ENCODE measurements at places on chromosomes 3 and 15. TPM values are rescaled to one million over a fixed set of nuclear protein-coding genes. Genes with fewer than 3 reads are reported as not detected.
A peak's percentile ranks its signal among the peaks of the same experiment; 100 is the strongest.

The ACP3 gene
- total RNA-seq, result not detected

The TNFSF10 gene
- total RNA-seq, result 108 TPM

- no peak for DNase-seq
These were observed 452.1 kb upstream of the RASGRP1 start for GRCh38 chr15:39016706-39017105.

DNA sequence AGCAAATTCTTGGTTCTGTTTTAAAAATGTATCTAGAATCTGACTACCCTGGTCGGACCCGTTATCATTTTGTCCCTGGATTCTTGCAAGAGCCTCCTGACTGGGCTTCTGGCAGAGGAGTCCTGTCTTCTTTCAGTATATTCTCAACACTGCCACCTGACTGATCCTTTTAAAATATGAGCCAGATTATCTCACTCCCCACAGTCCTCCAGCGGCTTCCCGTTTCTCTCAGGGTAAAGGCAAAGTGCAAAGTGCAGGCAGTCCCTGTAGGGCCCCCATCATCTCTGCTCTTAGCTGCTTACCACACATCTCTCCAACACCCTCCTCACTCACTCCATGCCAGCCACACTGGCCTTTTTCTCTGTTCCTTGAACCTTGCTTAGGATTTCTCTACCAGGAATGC is 28.4 kb downstream of the CRTC3 start:
- DNase-seq, result no peak

DNA sequence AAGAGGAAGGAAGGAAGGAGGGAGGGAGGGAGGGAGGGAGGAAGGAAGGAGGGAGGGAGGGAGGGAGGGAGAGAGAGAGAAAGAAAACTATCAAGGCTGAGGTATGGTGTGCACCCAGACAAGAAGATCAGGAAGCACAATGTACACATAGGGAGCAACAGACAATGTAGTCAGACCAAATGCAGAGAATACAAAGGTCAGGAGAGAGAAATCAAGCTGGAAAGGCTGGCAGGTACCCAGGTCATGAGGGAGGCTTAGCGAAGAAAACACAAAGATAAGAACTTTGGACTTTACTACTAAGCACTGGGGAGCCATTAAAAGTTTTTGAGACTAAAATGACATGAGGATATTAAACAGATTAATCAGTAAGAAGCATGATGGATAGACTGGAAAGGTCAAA is 176.0 kb upstream of the TMCO5A start:
- no peak for DNase-seq

GRCh38 chr15:35753486-35753885 is 207.5 kb upstream of the DPH6 start:
- DNase-seq, result no peak

DNA sequence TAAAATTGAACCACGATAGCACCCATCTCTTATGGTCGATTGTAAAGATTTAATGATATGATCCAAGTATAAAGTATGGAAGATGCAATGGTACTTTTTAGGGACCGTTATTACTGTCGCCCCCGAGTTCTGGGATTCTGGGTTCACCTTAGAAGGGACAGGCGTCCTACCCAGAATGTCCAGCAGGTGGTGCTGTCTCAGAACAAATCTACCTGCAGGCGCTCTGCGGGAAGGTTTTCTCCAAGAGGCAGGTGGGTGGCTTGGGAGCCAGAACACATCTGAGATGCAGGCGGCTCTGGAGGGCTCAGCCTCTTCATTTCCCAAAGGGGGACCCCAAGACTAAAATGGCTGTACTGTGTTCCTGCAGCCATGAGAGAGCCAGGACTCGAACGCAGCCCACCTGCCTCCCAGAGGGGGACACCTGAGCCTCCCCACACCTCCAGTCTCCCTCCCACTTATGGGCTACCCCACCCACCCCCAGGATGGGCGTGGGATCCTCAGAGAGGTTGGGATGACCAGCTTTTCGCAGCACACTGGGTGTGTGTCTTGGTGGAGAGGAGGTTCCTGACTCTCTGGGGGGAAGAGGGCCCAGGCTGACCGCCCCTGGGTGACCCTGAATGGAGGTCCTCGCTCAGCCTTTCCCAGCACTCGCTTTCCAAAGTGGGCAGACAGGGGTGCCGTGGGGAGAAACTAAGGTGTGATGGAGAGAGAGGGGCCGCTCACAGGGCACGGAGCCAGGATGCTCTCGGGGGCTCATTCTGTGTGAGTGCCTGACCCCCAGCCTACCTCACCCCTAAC is 28.1 kb upstream of the CORO2B start:
- DNase-seq, result peak; percentile 84

Data from activated CD8-positive, alpha-beta T cell treated with anti-CD3 and anti-CD28 coated beads, Interleukin-2, amount 10 ng/mL, durations not matched to agents 7 days and 5 days (primary cell).